ENCODE measurements at places on chromosomes 2 and 18. TPM values are rescaled to one million over a fixed set of nuclear protein-coding genes. Genes with fewer than 3 reads are reported as not detected.

DNA sequence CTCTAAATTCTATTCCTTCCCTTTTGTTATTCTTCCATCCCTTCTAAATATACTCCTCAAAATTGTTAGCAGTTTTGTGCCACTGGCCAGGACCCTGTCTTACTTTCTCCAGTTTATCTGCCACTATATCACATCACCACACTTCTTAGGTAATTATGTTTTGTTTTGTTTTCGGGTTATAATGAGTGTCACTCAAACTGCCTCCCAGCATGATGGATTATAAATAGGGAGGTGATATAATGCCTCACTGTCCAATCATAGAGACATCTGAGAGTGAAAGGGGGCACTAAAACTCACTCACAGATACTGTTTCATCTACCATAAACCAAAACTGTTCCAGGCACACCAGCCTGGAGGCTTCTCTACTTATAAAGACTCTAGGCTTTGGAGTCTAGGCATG is 3.5 kb downstream of the RSAD2 start:
- H3K27ac ChIP-seq, result no peak overlapping the region
- H3K27me3 ChIP-seq, result peaks cover 61% of the 10 kb centered on the region
- peaks cover 19% of the 10 kb centered on the region for H3K4me1 ChIP-seq
- no peak overlapping the region for H3K4me3 ChIP-seq

- DNase-seq, result no peak
- H3K4me1 ChIP-seq, result no peaks in the 10 kb centered on the region
- peaks cover 29% of the 10 kb centered on the region for H3K27me3 ChIP-seq
- H3K36me3 ChIP-seq, result no peaks in the 10 kb centered on the region
- H3K4me3 ChIP-seq, result no peak overlapping the region
Observed at GRCh38 chr2:39902103-39902502, 123.0 kb upstream of the THUMPD2 start.

- H3K4me3 ChIP-seq, result peak within 1 kb of the TSS; percentile 77
- H3K36me3 ChIP-seq, result peaks cover 3% of the 10 kb centered on the region
- H3K27ac ChIP-seq, result peak within 1 kb of the TSS; percentile 66
- no peak for DNase-seq
- peaks cover 4% of the 10 kb centered on the region for H3K27me3 ChIP-seq
- peaks cover 10% of the 10 kb centered on the region for H3K4me1 ChIP-seq
Observed at GRCh38 chr2:219627103-219628100, at the start of gene SLC4A3. SLC4A3 (plus strand) TSS chr2:219627630; CDS start chr2:219627993, 363 bp downstream.

DNA sequence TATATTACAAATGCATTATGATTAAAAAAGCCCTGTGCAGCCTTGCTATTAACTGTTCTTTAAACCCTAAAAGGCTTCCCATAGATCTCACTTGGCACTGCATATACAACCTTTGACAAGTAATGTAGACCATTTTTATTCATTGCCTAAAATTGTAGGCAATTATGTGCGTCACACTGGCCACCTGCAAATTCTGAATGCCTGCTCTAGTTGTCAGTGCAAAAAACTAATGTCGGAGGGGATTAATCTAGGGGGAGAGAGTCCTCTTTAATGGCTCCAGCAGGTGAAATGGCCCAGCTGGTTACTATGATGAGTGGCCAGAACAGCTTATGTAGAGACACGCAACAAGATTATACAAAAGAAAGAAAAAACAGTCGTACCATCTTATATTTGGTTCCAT is 123.2 kb downstream of the OLA1 start:
- no peaks in the 10 kb centered on the region for H3K36me3 ChIP-seq
- H3K4me1 ChIP-seq, result peaks cover 23% of the 10 kb centered on the region
- no peaks in the 10 kb centered on the region for H3K27me3 ChIP-seq
- no peak overlapping the region for H3K4me3 ChIP-seq
- H3K27ac ChIP-seq, result no peak overlapping the region
- DNase-seq, result no peak

DNA sequence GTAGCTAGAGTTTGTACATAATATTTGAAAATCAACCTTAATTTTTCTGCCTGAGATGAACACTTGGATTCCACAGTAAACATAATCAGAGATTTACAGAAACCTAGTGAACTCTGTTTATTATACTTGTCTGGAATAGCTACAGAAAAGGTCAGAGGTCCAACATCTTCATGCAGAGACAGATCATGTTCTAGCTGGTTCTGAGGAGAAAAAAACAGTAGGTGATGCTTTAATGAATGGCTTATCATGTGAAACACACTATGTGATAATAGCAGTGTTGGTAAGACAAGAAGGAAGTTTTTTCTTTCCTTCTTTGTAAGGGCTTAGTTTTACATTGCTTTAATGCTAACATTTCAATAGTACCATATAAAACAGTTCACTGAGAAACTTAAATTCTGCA is 846.4 kb upstream of the ZEB2 start:
- no peaks in the 10 kb centered on the region for H3K4me1 ChIP-seq
- no peak overlapping the region for H3K4me3 ChIP-seq
- no peaks in the 10 kb centered on the region for H3K27me3 ChIP-seq
- peak overlapping the region; percentile 11 for H3K27ac ChIP-seq
- H3K36me3 ChIP-seq, result no peaks in the 10 kb centered on the region

- no peak overlapping the region for H3K4me3 ChIP-seq
- H3K27me3 ChIP-seq, result no peaks in the 10 kb centered on the region
- H3K27ac ChIP-seq, result peak overlapping the region; percentile 18
- no peaks in the 10 kb centered on the region for H3K36me3 ChIP-seq
- H3K4me1 ChIP-seq, result peaks cover 31% of the 10 kb centered on the region
Observed at GRCh38 chr18:49699303-49699702, 114.0 kb downstream of the ACAA2 start.

DNA sequence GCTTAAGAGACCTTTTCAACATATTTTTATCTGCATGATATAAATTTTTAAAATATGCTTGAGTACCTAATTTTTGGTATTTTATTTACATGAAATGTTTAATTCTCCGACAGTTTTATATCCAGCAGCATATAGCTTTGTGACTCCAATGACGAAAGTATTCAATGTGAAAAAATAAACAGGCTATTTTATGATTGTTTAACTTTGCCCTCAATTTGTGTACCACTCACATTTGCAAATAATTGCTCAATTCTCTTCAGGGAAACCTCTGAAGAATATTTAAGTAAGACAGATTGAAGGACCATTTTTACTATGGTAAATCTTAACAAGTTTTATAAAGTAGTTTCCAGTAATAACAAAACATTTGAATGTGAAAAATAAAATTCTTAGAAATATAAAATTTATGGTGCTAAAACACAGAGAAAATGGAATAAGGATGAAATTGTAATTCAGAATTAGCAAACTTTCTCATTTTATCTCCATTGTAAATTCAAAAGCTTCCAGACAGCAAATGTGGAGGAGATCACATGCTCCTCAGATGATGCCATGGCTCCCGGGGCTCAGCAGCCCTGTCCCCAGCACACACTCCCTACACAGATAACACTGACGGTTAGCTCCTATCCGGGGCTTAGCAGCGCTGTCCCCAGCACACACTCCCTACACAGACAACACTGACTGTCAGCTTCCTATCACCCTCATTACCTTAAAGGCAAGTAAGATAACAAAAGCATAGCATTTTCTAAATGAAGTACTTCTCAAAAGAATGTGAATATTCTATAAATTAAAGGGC is 39.7 kb downstream of the SH3YL1 start:
- H3K27ac ChIP-seq, result no peak overlapping the region
- no peaks in the 10 kb centered on the region for H3K4me1 ChIP-seq
- H3K4me3 ChIP-seq, result no peak overlapping the region
- no peak for DNase-seq

GRCh38 chr18:42828881-42829280 is 286.6 kb downstream of the RIT2 start:
- H3K4me1 ChIP-seq, result no peaks in the 10 kb centered on the region
- no peaks in the 10 kb centered on the region for H3K27me3 ChIP-seq

- H3K4me3 ChIP-seq, result no peak overlapping the region
- peaks cover 5% of the 10 kb centered on the region for H3K4me1 ChIP-seq
- H3K36me3 ChIP-seq, result no peaks in the 10 kb centered on the region
- no peak for DNase-seq
- H3K27me3 ChIP-seq, result no peaks in the 10 kb centered on the region
Observed at GRCh38 chr18:26293982-26294381, 67.7 kb downstream of the TAF4B start.

DNA sequence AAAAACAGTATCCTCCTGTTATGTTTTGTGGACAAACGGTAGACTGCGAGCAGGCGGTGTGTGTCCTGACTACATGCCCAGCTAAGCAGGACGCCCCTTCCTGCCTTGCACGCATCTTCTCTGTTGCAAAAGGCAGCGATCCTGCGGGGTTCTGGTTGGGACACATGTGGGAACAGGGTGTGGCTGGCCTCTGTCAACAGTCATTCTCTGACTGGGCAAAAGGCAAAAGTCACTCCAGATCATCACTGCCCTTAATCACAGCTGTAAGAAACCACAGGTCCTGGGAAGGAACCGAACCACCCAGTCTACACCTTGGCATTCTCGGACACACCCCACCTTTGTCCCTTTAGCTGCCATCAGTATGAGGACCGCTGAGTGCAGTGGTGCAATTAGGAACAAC is 44.3 kb upstream of the TMEM87B start:
- H3K4me1 ChIP-seq, result no peaks in the 10 kb centered on the region
- no peaks in the 10 kb centered on the region for H3K27me3 ChIP-seq
- no peak for DNase-seq
- H3K4me3 ChIP-seq, result no peak overlapping the region
- no peak overlapping the region for H3K27ac ChIP-seq
- H3K36me3 ChIP-seq, result peaks cover 37% of the 10 kb centered on the region

GRCh38 chr2:192128655-192129054 is 66.1 kb downstream of the TMEFF2 start:
- H3K27me3 ChIP-seq, result peaks cover 5% of the 10 kb centered on the region
- H3K27ac ChIP-seq, result no peak overlapping the region
- no peak overlapping the region for H3K4me3 ChIP-seq

DNA sequence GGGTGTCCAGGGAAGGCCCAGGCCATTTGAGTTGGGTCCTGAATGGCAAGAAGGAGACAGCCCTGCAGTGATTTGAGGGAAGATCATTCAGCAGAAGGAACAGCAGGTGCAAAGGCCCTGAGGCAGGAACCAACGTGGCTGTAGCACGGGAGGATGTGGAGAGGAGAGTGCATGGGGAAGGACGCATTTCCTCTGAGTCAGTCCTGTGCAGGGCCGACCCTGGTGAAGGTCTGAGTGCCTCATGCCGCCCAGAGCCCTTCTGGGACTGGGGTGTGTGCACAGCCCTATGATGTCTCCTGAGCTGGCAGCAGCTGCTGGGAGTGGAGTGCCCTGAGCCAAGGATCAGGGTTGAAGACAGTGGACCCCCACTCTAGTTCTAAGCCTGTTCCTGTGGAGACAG is 17.9 kb upstream of the ARHGEF4 start:
- H3K27me3 ChIP-seq, result no peaks in the 10 kb centered on the region
- H3K4me3 ChIP-seq, result no peak overlapping the region
- peaks cover 18% of the 10 kb centered on the region for H3K4me1 ChIP-seq
- no peak overlapping the region for H3K27ac ChIP-seq
- H3K36me3 ChIP-seq, result no peaks in the 10 kb centered on the region

LHCGR gene
- total RNA-seq, result not detected

ANKRD30BL gene
- not detected for total RNA-seq

IL1R1 gene
- 13.3 TPM for total RNA-seq

KLHL14 gene
- total RNA-seq, result 0.11 TPM

CLEC4F gene
- total RNA-seq, result not detected

TMEM247 gene
- total RNA-seq, result not detected

Measured in mesothelial cell of epicardium (in vitro differentiated cells).